NCI-H2081 (cell line): ENCODE measurements at places on chromosomes 12 and 14.

DNA sequence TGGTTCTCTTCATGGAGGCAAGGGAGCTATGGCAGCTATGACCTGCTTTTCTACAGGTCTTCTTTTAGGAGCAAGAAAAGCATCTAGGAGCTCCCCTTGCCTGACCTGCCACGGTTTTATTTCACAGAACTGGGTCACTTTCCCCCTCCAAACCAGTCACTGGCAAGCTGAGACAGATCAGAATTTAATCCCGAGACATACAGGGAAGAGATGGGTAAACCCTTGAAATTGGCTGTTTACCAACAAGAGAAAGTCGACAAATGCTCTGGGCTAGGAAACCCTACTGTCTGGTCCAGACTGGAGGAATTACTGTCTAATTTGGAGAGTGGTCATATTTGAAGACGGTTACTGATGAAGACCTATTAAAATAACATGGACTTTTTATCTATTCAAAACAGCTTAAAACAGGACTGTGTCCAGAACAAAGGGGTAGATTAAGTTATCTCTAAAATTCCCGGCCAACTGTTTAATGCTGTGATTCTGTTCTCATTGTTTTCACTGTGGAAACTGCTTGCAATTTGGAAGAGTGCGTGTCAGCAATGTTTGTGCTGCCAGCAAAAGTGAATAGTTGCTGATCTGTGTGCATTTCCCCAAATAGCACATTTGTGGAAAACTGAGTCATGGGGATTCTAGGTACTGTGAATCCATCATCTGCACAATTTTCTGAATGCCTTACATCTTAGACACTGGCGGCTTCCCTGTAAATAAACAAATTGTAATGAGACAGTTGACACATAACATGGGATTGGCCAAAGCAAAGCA, 73.4 kb upstream of the EEA1 start:
- DNase-seq: no peak

- DNase-seq: no peak
Measured at GRCh38 chr14:76191297-76191696, 39.6 kb downstream of the GPATCH2L start.

GRCh38 chr12:114213055-114213581, 192.8 kb downstream of the TBX5 start:
- DNase-seq: no peak

DNA sequence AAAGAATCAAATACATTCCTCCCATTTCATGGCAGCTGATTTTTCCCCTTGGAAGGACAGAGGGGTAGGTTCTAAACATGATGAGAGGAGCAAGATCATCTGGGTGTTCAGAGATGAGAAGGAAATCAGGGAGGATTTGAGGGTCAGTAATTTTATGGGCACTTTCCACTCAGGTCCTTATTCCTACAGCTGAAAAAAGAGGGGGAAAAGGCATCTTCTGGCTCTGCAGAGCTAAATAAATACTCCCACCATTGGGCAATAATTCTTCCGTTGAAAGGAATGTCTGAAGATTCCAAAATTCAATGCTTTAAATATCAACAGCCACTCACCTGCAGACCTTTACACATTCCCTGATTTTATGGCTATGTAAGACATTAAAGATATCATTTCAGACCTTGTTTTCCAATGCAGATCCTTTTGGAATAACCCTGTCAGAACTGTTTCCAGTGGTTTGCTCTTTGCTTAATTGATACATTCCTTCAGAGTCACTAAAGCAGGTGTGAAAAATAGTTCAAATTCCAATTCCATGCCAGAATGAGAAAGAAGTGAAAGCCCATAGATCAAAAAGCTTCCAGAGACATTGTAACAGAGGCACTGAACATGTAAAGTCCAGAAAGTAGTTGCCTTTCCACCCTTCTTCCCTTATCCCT, 233.3 kb upstream of the KRR1 start:
- no peak for DNase-seq

DNA sequence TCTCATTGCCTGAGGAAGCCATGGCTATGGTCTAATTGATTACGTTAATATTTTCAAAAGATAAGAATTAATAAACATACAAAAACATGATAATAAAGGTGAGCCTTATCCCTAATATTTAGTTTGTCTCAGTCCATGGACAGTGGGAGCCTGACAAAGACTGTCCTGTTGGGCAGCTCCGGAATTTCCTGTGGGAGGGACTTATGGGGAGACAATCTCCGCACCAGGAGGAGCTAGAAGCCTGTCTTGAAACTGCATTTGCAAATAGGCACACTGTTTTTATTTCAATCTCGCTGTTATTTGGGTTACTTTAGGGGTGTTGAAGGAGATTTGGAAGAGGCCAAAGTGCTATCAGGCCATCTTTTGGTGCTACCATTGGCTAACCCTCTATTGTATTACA, 50.8 kb upstream of the ZDHHC17 start:
- DNase-seq: no peak

DNA sequence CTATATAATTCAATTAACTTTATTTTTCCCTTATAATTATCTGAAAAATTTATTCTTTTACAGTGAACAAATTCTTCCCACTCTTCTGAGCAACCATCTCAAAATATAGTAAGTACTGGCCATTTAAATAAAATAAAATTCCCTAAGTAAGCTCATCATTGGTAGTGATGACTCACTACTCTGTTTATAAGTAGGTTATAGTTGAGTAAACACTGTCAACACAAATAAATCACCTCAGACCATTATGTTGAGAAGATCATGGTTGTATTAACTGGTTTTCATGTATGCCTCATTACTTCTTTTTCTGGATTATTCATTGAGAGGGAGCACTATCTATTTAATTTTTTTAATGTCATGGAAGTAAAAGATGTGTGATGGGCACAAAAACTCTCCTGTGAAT, 220.5 kb downstream of the SEC23A start:
- no peak for DNase-seq

DNA sequence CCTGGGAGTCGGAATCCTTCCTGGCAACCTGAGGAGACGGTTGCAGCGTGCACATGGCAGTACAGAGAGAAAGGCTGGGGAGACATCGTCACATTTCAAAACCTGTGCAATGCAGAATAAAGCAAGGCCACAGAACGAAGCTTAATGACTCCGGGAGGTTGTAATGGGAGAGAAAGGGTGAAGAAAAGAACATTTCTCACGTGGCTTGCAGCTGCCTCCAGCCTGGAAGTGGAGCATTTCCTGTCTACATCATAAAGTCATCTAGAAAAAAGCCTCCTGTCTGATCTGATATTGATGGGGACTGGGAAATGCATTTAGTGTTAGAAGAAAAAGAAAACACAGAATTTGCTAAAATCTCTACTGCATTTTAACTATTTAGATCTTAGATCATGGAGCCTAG, 209.3 kb downstream of the TMEM132C start:
- no peak for DNase-seq
